ENCODE measurements at places on chromosomes 4 and X.

GRCh38 chr4:129094347-129094746 lies 1.0 kb upstream of the SCLT1 start:
- DNase-seq, result no peak

DNA sequence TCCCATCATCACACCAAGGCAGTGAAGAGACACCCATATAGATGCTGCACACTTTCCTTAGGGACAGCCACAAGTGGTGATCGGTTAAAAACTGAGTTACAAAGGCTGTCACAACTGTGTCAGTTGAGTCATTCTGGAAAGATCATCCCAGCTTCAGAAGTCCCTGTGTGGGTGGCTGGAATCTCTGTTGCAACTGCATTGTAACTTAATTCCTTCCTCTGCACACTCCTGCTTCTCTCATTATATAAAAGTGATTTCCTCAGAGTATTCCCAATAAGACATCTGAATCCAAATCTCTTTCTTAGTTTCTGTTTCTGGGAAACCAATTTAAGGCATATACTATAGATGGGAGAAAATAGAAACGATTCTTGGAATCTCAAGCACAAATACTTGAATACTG lies 88.1 kb downstream of the FSTL5 start:
- DNase-seq, result no peak

GRCh38 chr4:139219450-139220055 lies 42.5 kb upstream of the ELF2 start:
- no peak for DNase-seq

DNA sequence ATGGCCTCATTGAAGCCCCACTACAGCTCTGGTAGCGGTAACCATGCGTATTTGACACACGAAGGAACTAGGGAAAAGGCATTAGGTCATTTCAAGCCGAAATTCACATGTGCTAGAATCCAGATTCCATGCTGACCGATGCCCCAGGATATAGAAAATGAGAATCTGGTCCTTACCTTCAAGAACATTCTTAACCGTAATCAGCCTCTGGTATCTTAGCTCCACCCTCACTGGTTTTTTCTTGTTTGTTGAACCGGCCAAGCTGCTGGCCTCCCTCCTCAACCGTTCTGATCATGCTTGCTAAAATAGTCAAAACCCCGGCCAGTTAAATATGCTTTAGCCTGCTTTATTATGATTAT lies 876 bp downstream of the HPRT1 start:
- no peak for DNase-seq

DNA sequence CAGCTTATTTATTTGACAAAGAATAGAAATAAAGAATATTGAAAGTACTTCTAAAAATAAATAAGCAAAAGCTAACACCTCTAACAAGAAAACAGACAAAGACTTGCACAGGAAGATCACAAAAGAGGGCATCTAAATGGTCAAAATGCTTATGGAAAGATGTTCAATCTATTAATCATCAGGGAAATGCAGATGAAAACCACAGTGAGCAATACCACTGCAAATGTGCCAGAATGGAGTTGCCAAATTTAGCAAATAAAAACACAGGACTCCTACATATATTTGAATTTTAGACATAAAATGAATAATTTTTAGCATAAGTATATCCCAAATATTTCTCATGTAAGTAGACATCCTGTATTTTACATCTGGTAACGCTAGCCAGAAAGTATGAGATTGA lies 56.1 kb upstream of the HPGD start:
- DNase-seq, result no peak

- DNase-seq, result peak; percentile 25
Observed at GRCh38 chrX:123920105-123920785, 41.3 kb upstream of the STAG2 start.

All from stromal cell of bone marrow (primary cell).